Activated B cell treated with CpG ODN at 0.5 μM for 24 hours (primary cell): ENCODE measurements at places on chromosomes 3 and 15.

- H3K4me1 ChIP-seq, result no peaks in the 10 kb centered on the region
- H3K4me3 ChIP-seq, result no peak overlapping the region
- no peak overlapping the region for H3K27ac ChIP-seq
- DNase-seq, result no peak
- H3K36me3 ChIP-seq, result no peaks in the 10 kb centered on the region
Observed at GRCh38 chr3:2362122-2362521, 263.5 kb downstream of the CNTN4 start.

DNA sequence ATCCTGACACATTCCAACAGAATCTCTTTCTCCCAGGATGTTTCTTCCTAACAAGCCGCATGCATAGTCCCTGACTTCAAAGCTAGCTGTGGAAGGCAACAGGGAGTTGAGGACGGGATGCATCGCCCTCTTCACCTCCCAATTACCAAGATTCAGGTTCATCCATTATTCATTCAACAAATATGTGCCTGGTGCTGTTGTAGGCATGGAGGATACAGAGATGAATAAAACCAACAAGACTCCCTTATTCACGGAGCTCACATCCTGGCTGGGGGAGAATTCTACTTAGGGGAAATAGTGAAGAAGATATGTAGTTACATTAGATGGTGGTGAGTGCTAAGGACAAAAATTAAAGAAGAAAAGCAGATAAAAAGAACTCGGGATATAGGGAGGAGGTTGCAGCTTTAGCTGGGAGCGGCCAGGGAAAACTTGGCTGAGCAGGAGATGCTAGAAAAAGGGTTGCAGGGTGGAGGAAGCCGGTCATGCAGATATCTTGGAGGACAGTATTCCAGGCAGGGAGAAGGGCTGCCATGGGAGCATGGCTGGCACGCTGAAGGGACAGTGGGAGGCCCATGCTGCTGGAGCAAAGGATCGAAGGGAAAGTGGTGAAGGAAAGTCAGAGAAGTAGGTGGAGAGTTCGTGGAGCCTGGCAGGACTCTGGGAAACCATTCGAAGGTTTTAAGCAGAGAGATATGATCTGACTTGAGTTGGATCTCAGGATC is 5.0 kb downstream of the ITGB5 start:
- no peak overlapping the region for H3K4me3 ChIP-seq
- peaks cover 4% of the 10 kb centered on the region for H3K4me1 ChIP-seq
- H3K27ac ChIP-seq, result no peak overlapping the region
- peaks cover 43% of the 10 kb centered on the region for H3K27me3 ChIP-seq
- no peaks in the 10 kb centered on the region for H3K36me3 ChIP-seq

- peaks cover 7% of the 10 kb centered on the region for H3K27me3 ChIP-seq
- no peaks in the 10 kb centered on the region for H3K36me3 ChIP-seq
- no peak overlapping the region for H3K4me3 ChIP-seq
Observed at GRCh38 chr15:101536166-101536874, 46.8 kb upstream of the PCSK6 start.

DNA sequence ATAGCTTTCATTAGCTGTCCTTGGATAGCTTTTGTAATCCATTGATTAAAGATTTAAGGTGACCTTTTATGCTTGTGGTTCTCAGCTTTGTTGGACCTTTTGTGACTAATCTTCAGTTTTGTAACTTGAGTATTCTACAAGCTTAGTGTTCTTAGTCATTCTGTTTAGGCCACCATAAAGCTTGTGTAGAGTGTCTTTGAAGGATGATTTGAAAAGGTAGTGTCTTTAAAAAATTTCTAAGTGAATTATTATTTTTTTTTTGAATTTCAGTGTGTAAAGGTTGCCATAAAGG is 7.5 kb downstream of the MORF4L1 start:
- H3K36me3 ChIP-seq, result peaks cover 55% of the 10 kb centered on the region
- H3K4me1 ChIP-seq, result peaks cover 57% of the 10 kb centered on the region
- no peaks in the 10 kb centered on the region for H3K27me3 ChIP-seq
- no peak overlapping the region for H3K4me3 ChIP-seq
- H3K27ac ChIP-seq, result no peak overlapping the region
- DNase-seq, result no peak

GRCh38 chr3:45968149-45968548 is 24.9 kb downstream of the CXCR6 start:
- no peak overlapping the region for H3K4me3 ChIP-seq
- peaks cover 86% of the 10 kb centered on the region for H3K36me3 ChIP-seq
- peaks cover 13% of the 10 kb centered on the region for H3K4me1 ChIP-seq
- no peaks in the 10 kb centered on the region for H3K27me3 ChIP-seq
- no peak for DNase-seq
- H3K27ac ChIP-seq, result no peak overlapping the region
